ENCODE measurements at places on chromosomes 3 and 15. TPM values are rescaled to one million over a fixed set of nuclear protein-coding genes. Genes with fewer than 3 reads are reported as not detected.

The BTD gene
- total RNA-seq = 18.1 TPM

The VWA5B2 gene
- total RNA-seq = not detected

The CISH gene
- total RNA-seq = 1.6 TPM

The DPPA2 gene
- 10.3 TPM for total RNA-seq

The PGBD4 gene
- total RNA-seq = 0.69 TPM
